ENCODE measurements at places on chromosomes 2 and 18.

DNA sequence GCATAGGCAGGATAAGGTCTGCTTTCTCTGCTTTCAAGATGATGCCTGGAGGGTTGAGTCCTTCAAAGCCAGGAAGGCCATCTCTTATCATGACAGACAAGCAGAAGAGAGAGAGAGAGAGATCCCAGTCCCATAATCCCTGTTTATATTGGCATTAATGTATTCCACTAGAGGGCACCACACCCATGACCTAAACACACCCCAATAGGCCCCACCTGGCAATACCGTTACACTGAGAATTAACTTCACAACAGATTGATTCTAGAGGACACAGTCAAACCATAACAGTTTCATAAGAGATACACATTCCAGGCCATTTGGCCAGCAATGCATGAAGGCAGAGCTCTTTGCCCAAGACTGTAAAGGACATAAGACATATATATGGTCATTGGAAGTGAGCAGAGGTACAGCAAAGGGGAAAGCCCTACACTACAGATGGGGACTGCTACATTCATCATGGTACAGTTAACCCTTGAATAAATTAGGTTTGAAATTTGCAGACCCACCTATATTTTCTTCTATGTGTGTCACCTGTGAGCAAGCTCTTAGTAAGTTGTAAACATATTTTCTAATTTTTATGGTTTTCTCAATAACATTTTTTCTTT lies 1516.1 kb downstream of the RPIA start:
- DNase-seq: no peak

DNA sequence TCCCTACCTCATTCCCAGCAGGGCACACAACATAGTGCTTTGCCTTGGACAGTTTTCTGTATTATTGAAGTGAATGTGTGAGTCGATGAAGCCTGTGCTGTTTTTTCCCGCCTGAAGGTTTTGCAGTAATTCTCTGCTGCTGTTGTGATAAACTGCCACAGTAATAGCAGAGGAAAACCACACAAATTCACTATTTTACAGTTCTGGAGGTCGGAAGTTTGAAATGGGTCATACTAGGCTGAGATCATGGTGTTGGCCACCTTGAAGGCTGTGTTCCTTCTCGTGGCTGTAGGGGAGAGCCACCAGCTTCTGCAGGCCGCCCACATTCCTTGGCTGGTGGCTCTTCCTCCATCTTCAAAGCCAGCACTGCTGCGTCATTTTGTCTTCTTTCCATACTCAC lies 678 bp upstream of the SLC16A14 start:
- no peak for DNase-seq

DNA sequence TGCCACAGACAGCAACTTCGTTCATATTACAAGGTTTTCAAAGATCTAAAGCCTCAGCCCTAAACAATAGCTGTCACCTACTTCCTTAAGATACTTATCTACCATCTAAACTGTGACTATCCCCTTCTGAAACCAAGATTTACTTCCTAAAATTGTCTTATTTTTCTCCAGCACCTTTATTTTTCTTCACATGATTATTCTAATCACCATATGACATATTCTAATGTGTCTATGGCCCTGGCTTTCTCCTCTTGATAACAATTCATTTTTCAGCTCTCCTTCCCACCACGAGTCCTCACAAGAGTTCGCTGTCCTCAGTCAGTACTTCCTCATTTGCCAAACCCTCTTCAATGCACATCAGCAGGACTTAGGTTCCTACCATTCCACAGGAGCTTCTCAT lies 53.9 kb downstream of the RTTN start:
- DNase-seq: peak; percentile 20

DNA sequence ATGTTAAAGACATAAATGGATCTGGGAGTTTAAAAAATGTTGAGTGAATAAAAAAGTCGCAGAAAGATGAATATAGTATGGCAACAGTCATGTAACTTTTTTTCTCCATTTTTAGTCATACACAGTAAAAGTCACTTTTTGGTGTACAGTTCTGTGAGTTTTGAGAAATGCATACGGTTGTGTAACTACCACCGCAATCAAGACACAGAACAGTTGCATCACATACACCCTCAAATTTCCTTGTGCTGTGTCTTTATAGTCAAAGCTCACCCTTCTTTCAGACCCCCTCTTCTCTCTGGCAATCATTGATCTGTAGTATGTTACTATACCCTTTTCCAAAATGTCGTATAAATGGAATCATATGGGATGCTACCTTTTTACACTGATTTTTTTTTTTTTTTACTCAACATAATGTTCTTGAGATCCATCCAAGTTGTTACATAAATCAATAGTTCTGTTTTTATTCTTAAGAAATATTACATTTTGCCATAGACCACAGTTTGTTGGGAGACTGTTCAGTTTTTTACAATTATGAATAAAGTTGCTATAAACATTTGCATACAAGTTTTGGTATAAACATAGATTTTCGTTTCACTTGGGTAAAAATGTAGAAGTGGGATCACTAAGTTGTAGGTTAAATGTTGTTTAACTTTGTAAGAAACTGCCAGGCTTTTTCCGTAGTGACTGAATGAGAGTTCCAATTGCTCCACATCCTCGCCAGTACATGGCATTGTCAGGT lies 35.4 kb upstream of the AGFG1 start:
- DNase-seq: peak; percentile 80

DNA sequence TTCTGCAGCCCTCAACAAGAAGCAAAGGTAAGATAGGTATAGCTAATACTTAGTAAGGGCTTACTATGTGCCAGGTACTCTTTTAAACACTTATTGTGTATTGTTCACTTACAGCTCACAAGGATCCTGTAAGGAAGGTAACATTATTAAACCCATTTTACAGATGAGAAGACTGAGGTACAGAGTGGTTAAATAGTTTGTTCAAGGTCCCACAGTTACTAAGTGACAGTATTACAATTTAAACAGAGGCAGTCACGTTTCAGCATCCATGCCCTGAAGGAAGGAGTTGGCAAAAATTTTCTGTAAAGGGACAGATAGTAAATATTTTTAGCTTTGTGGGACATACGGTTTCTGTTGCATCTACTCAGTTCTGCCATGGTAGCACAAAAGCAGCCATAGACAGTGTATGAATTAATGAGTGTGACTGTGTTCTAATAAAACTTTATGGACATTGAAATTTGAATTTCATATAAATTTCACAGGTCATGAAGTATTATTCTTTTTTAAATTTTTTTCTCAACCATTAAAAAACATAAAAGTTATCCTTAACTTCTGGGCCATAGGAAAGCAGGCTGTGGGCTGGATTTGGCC lies 75.7 kb downstream of the LTBP1 start:
- no peak for DNase-seq

- peak; percentile 65 for DNase-seq
Measured at GRCh38 chr18:58117786-58118403, 73.9 kb downstream of the NEDD4L start.

DNA sequence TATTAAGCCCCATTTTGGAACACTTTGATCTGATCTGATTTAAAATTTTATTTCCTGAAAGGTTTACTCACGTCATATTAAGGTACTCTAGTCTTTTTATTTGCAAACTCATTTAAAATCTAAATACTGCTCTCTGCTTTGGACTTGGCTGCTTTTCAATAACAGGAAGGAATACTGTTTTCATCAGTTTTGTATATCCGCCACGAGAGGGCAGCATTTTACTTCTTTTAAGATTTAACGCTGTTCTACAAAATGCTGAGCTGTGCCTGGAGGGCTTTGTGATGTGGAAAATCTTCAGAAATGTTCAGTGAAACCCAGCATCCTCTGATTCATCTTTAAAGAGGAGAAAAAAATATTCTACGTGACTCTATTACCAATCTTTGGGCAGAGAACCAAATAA lies 37.5 kb upstream of the SLC38A11 start:
- DNase-seq: peak; percentile 34

- no peak for DNase-seq
Measured at GRCh38 chr2:239355724-239356123, 45.1 kb downstream of the HDAC4 start.
